A549 treated with Mapracorat at 1 μM for 4 hours (cell line): ENCODE measurements at places on chromosomes 3 and 15. TPM values are rescaled to one million over a fixed set of nuclear protein-coding genes. Genes with fewer than 3 reads are reported as not detected.

SAMMSON gene
- not detected in 5 replicates for total RNA-seq

SKOR1 gene
- total RNA-seq: 0.04 to 0.07 TPM (median 0.05 TPM) in 3 of 5 replicates, not detected in the others

NEK11 gene
- 4.4 to 5.1 TPM (median 5.0 TPM) in 5 replicates for total RNA-seq

CHRNA5 gene
- 28.6 to 35.1 TPM (median 32.2 TPM) in 5 replicates for total RNA-seq

AQP9 gene
- total RNA-seq: 0.05 to 0.06 TPM in 2 of 5 replicates, not detected in the others

IDH3A gene
- 63.1 to 93.8 TPM (median 70.0 TPM) in 5 replicates for total RNA-seq

COMMD2 gene
- total RNA-seq: 29.1 to 39.1 TPM (median 35.1 TPM) in 5 replicates

LSAMP gene
- total RNA-seq: 0.06 to 0.38 TPM (median 0.24 TPM) in 5 replicates

DCBLD2 gene
- total RNA-seq: 204 to 263 TPM (median 244 TPM) in 5 replicates

MST1R gene
- 6.1 to 8.3 TPM (median 7.6 TPM) in 5 replicates for total RNA-seq

ZNF35 gene
- total RNA-seq: 5.0 to 7.1 TPM (median 5.3 TPM) in 5 replicates

LINS1 gene
- total RNA-seq: 8.8 to 13.1 TPM (median 11.5 TPM) in 5 replicates

NTRK3 gene
- total RNA-seq: 14.9 to 26.3 TPM (median 24.5 TPM) in 5 replicates

TLR9 gene
- total RNA-seq: 0.07 TPM in 1 of 5 replicates, not detected in the others

STRIT1 gene
- total RNA-seq: not detected in 5 replicates

GPR62 gene
- not detected in 5 replicates for total RNA-seq

TUSC7 gene
- total RNA-seq: not detected in 5 replicates

LTK gene
- total RNA-seq: 0.06 to 0.07 TPM (median 0.06 TPM) in 3 of 5 replicates, not detected in the others

GHSR gene
- total RNA-seq: not detected in 5 replicates

ESYT3 gene
- total RNA-seq: 0.59 to 1.2 TPM (median 0.87 TPM) in 5 replicates

SLC28A2 gene
- total RNA-seq: not detected in 5 replicates

IMPG2 gene
- 0.01 to 0.02 TPM (median 0.02 TPM) in 3 of 5 replicates, not detected in the others for total RNA-seq

DUOXA2 gene
- not detected in 5 replicates for total RNA-seq

SAMD7 gene
- total RNA-seq: not detected in 5 replicates

RTP1 gene
- not detected in 5 replicates for total RNA-seq

ICE2 gene
- total RNA-seq: 32.4 to 38.2 TPM (median 33.6 TPM) in 5 replicates

STRC gene
- 0.12 to 0.30 TPM (median 0.23 TPM) in 4 of 5 replicates, not detected in the other for total RNA-seq

MKRN2OS gene
- not detected in 5 replicates for total RNA-seq

ISLR gene
- total RNA-seq: 0.22 to 0.50 TPM (median 0.39 TPM) in 5 replicates

SV2B gene
- 0.05 to 0.14 TPM (median 0.08 TPM) in 5 replicates for total RNA-seq

ANKRD34C gene
- total RNA-seq: not detected in 5 replicates

CCR3 gene
- not detected in 5 replicates for total RNA-seq

CA12 gene
- 156 to 188 TPM (median 179 TPM) in 5 replicates for total RNA-seq

PRR20G gene
- total RNA-seq: 0.97 to 1.6 TPM (median 1.3 TPM) in 5 replicates

C3orf49 gene
- not detected in 5 replicates for total RNA-seq

SPATA12 gene
- 0.36 to 0.62 TPM (median 0.37 TPM) in 5 replicates for total RNA-seq

DCUN1D1 gene
- 12.5 to 23.9 TPM (median 16.2 TPM) in 5 replicates for total RNA-seq

CPEB1 gene
- 2.6 to 4.0 TPM (median 3.2 TPM) in 5 replicates for total RNA-seq

ACP3 gene
- 0.07 to 0.08 TPM in 2 of 5 replicates, not detected in the others for total RNA-seq

PLA2G4B gene
- total RNA-seq: 0.78 to 2.1 TPM (median 1.7 TPM) in 5 replicates

HAUS2 gene
- total RNA-seq: 18.1 to 22.3 TPM (median 21.0 TPM) in 5 replicates

STAC gene
- total RNA-seq: 1.6 to 3.0 TPM (median 2.2 TPM) in 5 replicates

STT3B gene
- total RNA-seq: 67.2 to 79.8 TPM (median 73.5 TPM) in 5 replicates

GCSAM gene
- not detected in 5 replicates for total RNA-seq

LMOD3 gene
- total RNA-seq: not detected in 5 replicates

FOXL2 gene
- total RNA-seq: 2.6 to 5.1 TPM (median 4.2 TPM) in 5 replicates

BFSP2 gene
- not detected in 5 replicates for total RNA-seq

ROPN1 gene
- not detected in 5 replicates for total RNA-seq

TRIM42 gene
- total RNA-seq: not detected in 5 replicates
